ENCODE measurements at places on chromosomes 5 and 9. TPM values are rescaled to one million over a fixed set of nuclear protein-coding genes. Genes with fewer than 3 reads are reported as not detected.

DNA sequence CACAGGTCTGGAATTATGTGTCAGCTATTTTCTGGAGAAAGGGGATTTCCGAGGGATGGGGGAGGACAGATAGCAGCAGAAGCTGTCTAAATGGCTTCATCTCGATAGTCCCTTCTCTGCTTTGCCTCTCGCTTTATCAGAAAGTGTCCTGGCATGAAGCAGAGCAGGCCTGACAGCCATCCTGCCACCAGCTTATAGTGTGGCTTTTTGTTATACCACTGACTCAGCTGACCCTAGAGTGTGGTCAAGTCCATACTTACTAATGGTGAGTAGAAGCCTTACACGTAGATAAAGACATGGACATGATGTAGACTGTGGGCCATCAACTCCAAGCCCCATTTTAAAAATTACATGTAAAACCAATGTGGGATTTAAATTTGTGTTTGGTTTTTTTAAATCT, 50.0 kb downstream of the RCL1 start:
- DNase-seq, result no peak

The KIF4B gene
- total RNA-seq, result not detected

- DNase-seq, result no peak
Observed at GRCh38 chr5:29950416-29951145, 1242.9 kb upstream of the CDH6 start.

DNA sequence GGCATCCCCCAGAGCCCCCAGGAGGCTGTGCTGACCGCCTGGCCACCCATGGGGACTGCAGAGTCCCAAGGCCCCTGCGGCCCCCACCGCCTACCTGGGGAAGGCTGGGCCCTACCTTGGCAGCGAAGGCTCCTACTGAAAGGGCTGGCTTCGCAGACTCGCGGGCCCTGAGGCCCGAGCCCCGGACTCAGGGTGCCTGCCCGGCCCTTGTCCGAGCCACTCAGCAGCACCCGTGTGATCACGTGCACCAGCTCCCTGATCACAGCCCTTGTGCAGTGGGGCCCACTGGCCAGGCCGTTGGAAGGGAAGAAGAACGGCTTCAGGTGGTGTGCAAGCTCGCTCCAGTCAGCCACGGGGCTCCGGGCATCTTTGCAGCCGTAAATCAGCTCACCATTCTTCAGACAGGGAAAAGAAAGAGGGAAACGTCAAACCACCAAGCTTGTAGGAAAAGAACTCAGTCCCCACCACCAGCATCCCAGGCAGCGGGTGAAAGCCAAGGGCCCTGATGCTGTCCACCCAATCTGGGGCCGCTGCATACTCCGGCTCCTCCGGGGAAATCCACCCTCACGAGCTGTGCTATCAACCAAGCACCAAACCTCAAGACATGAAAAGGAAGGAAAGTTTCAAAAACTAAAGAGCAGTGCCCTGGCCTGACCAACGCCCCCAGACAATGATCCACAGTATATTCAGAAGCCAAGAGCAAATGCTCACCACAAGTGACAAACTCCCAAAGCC, 31.9 kb downstream of the IPPK start:
- DNase-seq, result no peak

The EGFL7 gene
- not detected for total RNA-seq

DNA sequence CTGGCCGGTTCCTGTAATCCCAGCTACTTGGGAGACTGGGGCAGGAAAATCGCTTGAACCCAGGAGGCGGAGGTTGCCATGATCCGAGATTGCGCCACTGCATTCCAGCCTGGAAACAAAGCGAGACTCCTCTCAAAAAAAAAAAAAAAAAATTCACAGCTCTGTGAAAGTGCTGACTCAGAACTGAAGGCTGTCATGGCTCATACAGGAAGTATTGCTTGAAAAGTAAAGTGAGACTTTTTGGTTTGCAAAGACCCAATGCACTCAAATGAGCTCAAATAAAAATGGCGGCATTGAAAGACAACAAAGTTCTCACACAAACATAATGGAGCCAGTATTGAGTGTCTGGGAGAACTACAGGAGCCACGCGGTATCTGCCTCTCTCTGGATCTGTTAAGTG, 202.1 kb downstream of the FBXL7 start:
- DNase-seq, result no peak

The SLC6A19 gene
- total RNA-seq, result not detected

GRCh38 chr5:107500347-107500746, 170.4 kb downstream of the EFNA5 start:
- DNase-seq, result no peak
